ENCODE measurements at places on chromosomes 4 and X.

- no peak for DNase-seq
Measured at GRCh38 chr4:107818301-107818910, 6.3 kb upstream of the SGMS2 start.

- no peak for DNase-seq
Measured at GRCh38 chr4:95409127-95409526, 139.6 kb downstream of the UNC5C start.

DNA sequence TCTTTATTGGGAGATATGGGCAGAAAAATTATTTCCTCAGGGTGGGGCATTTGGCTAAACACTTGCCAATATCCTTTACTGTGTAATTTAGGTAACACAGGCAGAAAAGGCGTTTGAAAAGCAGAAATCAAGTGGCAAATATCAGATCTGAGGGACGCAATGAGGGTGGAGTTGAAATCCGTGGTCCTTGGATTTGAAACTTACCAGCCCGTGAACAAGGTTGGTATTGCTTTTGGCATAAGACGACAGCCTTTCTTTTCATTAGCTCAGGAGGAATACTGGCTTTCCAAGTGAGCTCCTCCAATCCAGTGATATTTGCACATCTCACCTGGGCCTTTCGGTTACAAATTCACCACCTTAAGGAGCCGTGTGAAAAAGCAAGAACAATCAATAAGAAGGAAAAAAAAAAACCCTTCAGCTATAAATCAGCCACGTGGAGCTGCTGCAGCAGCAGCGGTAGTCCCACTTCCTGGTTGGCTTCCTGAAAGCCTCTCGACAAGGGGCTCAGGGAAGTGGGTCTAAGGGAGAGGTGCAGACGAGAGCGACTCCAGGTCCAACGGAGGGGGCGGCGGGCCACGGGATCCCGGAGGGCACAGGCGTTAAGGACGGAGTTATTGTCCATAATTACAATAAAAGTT lies 734 bp upstream of the GALNT7 start:
- peak; percentile 28 for DNase-seq

GRCh38 chr4:107843391-107843790 lies 18.7 kb downstream of the SGMS2 start:
- DNase-seq: no peak

DNA sequence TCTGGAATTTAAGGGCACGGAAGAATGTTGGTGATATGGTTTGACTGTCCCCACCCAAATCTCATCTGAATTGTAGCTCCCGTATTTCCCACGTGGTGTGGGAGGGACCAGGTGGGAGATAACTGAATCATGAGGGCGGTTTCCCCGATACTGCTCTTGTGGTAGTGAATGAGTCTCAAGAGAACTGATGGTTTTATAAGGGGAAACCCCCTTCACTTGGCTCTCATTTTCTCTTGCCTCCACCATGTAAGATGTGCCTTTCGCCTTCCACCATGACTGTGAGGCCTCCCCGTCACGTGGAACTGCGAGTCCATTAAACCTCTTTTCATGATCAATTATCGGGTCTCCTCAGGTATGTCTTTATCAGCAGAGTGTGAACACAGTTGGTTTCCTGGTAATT lies 25.6 kb upstream of the DHRSX start:
- DNase-seq: no peak
